ENCODE measurements at places on chromosomes 2 and 18.

GRCh38 chr2:74083750-74084149 lies 64.0 kb downstream of the BOLA3 start:
- DNase-seq: no peak

- no peak for DNase-seq
Measured at GRCh38 chr2:199950396-199950795, 4.9 kb downstream of the TYW5 start.

GRCh38 chr2:219010162-219010756 lies 17.0 kb upstream of the CRYBA2 start:
- DNase-seq: no peak

- no peak for DNase-seq
Measured at GRCh38 chr2:58237741-58238140, 3.4 kb downstream of the FANCL start.

DNA sequence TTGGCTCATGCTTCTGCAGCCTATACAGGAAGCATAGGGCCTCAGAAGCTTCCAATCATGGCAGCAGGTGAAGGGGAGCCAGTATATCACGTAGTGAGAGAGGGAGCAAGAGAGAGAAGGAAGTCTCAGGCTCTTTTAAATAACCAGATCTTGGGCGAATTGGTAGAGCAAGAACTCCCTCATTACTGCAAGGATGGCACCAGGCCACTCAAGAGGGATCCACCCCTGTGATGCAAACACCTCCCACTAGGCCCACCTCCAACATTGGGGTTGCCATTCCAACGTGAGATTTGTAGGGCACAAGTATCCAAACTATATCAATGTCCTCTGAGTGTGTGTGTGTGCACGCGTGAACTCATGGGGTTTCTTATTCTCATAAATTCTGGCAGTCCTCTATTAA lies 37.6 kb upstream of the RMP24 start:
- DNase-seq: no peak

DNA sequence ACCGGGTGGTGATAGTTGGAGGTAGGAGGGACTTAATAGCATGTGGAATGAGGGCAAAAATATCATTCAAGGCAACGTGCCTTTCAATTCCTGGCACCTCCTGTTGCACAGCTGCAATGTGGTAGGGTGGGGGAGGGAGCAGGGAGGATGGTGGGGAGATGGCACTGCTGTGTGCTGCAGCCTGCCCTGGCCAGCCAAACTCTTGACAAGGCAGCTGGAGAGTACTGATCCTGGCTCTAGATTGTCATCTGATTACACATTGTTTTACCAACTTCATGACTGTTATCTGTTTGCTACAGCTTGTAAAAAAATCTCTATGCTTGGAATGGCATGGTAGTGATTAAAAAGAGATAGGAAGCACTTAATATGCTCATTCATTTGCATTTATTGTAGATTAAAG lies 47.7 kb downstream of the PLCL1 start:
- DNase-seq: no peak

GRCh38 chr2:32614084-32614483 lies 13.8 kb upstream of the TTC27 start:
- DNase-seq: no peak

- no peak for DNase-seq
Measured at GRCh38 chr2:169673106-169673505, 21.1 kb downstream of the CFAP210 start.

DNA sequence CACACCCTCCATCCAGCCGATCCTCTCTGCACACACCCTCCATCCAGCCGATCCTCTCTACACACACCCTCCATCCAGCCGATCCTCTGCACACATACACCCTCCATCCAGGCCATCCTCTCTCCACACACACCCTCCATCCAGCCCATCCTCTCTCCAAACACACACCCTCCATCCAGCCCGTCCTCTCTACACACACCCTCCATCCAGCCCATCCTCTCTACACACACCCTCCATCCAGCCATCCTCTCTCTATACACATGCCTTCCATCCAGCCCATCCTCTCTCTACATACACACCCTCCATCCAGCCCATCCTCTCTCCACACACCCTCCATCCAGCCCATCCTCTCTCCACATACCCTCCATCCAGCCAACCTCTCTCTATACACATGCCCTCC lies 83.1 kb downstream of the EIPR1 start:
- DNase-seq: no peak

DNA sequence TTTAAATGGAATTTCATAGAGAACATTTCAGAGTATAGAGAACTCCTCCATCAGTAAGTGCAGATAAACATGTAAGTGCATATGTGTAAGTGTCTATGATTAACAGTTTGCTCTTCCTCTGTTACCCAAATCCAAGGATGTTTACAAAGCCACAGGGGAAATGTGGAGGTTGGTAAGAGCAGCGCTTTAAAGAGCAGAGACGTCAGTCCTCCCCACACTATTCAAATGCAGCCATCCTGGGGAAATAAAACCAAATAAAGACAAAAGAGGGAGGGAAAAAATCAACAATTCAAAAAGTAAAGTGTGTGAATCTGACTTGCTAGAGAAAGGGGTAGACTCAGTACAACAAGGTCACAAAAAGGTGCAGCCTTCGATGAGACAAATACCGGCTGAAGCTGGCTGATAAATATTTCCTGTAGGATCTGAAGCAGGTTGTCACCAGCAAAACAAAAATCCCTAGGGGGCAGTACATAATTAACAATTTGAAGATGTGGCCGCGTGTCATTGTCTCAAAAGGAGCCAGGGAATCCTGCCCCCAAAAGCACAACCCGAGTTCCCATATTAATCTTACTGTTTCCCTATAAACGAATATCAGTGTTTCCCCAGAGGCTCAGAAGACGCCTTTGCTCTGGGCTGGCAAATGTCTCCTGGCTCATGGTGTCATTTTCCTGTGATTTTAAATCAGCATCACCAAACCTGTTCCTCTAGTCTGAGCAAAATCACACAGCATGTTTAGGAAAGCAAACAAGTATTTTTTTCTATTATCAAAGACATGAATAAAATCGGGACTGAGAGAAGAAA lies 216.5 kb downstream of the CDCA7 start:
- peak; percentile 76 for DNase-seq

DNA sequence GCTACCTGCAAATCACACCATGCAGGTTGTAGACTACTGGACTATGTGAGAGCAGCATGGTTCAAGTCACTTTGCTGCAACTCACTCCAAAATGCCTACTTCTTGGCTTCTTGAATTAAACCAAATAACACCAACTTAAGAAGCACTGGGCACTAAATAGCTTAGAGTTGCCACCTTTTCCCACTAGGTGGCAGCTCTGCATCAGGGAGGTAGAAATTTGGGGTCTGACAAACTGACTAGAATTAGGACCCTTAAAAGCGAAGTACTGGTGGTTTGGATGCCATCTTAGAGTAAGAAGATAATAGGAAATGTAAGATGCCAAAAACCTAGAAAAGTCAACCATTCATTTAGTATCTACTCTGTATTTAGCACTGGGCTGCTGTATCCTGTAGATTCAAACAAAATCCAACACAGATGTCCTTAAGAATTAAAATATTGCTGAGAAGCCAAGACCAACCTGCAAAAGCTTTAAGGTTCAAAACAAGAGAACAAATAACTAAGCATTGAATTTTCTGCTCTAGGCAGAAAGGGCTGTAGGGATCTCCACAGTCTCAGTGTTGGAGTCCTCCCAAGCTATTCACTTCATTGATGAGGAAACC lies 65.5 kb downstream of the CCBE1 start:
- DNase-seq: no peak

- DNase-seq: no peak
Measured at GRCh38 chr2:171287611-171288010, 126.9 kb upstream of the TLK1 start.

- DNase-seq: no peak
Measured at GRCh38 chr2:211055438-211055837, 499.0 kb downstream of the CPS1 start.

DNA sequence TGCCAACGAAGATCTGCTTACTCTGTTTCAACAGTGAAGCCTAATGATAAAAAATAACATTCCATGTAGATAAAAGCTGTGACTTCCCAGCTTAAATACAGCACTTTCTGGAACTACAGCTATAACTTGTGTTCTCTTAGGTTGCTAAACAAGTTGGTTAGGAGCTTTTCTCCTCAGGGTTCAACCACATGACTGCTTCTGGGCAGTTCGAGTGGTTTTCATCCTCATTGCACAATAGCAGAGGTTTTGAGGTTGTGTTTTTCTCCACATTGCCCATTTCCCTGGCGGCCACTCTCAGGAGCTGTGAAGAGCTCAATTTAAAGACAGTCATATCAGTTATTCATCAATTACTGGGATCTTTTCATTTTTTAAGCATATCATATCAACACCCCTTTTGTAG lies 102.2 kb upstream of the CYP1B1 start:
- DNase-seq: no peak

- DNase-seq: no peak
Measured at GRCh38 chr2:73003027-73003426, 68.5 kb downstream of the SFXN5 start.

- no peak for DNase-seq
Measured at GRCh38 chr2:26076001-26076587, 42.2 kb downstream of the RAB10 start.

All from NCI-H524 treated with DMSO at 0.1 percent for 48 hours (cell line).